Daoy (cell line): ENCODE measurements at places on chromosomes 5 and 9.

DNA sequence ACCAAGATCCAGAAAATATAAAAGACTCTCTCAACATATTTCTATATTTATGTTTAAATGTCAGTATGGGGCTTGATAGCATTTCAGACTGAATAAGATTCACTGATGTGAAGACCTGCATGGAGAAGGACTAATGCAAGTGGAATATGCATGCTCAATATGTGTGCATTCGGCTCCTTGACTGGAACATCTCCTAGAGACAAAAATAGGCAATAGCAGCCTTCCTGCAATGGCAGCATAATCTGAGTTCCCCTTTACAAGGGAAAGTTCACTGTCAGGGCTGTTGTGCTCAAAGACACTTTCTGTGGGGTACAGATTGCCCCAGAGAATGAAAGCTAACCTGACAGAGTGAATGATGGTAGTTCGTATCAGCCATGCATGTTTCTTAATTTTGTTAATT is 42.4 kb downstream of the STARD4 start:
- no peak for DNase-seq

- DNase-seq = no peak
Measured at GRCh38 chr5:74415695-74416102, 224.8 kb downstream of the ENC1 start.

DNA sequence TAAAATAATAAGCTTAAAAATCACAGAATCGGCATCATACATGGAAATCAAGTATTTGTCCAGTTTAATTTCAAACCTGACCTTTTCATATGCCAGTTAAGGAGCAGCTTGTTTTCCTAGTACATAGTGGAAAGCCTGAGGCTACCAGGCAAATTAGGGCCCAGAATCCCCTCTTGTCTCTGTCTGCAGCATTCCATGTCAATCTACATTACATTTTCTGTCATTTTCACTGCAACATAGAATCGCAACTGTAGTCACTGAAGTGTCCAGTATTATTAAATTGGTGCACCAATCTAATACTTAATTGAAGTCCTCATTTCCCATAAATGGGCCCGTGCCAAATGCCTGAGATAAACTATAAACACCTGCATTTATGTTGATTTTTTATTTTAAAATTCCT is 1352.2 kb upstream of the ACO1 start:
- no peak for DNase-seq

DNA sequence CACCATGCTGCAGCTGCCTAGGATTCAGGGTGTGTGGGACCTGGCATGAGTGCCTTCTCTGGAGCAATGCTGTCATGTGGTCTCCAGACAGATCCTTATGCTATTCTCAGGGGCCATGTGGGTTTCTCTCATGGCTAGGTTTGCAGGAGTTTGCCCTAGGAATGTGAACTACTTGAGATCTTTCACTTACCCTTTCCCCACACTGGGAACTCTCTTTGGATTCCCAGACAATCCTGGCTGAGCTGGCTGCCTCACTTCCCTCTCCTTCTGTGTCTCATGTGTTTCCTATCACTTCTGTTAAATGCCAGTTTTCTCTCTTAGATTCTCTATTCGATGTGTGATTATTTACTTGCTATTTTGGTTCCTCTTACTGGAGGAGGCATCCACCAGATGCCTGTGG is 270.2 kb upstream of the RASA1 start:
- DNase-seq = no peak

GRCh38 chr5:180153099-180153498 is 55.9 kb downstream of the RASGEF1C start:
- no peak for DNase-seq

GRCh38 chr5:153860195-153860886 is 178.4 kb downstream of the FAM114A2 start:
- DNase-seq = no peak

- no peak for DNase-seq
Measured at GRCh38 chr5:56677690-56678305, 137.6 kb upstream of the MAP3K1 start.

GRCh38 chr5:134003817-134004625 is 754 bp downstream of the VDAC1 start:
- peak; percentile 65 for DNase-seq

DNA sequence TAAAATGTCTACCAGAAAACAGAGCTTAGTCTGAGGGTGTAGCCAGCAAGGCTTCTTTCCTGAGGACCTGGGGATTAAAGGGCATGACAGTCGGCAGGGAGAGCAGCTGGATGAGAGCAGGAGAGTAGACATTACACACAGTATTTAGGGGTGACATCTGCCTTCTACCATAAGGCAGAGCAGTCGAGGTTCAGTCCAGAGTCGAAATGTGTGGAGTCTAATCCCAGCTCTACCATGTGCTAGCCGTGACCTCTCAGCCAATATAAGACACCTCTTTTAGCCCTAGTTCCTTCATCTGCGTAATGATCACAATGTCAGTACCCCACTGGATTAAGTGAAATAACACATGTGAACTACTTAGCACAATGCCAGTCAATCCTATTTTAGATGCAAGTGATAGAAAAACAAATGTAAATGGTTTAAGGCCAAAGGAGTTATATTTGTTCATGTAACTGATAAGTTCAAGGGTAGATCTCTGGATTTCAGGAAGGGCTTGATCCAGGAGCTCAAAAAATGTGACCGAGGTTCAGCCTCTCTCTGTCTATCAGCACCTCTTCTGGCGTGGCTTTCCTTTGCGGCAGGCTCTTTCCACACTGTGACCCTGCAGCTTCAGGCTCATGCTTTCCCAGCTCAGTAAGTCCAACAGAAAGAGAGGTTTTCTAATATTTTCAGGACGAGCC is 16.2 kb upstream of the CPLX2 start:
- no peak for DNase-seq

DNA sequence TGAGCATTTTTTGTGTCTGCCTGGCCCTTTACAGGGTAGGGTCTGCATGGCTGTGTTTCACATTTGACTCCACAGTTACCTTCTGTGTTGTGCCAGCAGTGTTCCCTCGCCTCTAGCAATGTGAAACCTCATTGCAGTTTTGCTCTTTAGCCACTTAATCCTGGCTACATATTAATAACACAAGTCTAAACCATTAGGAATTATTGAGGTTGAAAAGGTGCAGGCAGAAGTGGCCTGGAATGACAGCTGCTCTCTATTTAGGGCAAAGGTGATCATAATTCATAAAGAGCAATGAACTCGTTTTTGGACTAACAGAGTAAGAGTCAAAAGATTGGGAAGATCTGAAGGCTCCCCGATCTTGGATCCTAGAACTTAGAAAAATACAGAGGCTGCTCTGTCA is 176.7 kb upstream of the RAD23B start:
- DNase-seq = no peak

DNA sequence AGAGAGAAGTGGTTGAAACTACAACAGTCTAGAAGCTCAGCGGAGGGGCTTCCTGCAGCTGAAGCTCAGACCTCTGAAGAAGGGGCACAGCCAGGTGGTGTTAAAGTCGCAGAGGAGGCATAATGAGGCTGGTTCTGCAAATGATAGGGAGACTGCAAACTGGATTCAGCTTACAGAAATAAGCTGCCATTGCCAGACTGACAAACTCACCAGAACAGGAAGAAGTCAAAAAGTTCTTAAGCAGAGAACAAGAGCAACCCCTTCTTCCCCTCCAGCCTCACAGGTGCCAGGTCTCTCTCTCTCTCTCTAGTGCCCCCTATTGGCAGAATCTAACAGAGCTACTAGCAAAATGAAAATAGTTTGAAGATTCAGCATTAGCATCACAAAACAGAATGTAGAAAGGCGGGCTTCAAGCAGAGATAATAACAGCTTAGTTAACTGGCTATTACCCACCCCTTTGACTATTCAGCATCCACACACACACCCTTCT is 76.7 kb downstream of the GRAMD2B start:
- DNase-seq = peak; percentile 27

DNA sequence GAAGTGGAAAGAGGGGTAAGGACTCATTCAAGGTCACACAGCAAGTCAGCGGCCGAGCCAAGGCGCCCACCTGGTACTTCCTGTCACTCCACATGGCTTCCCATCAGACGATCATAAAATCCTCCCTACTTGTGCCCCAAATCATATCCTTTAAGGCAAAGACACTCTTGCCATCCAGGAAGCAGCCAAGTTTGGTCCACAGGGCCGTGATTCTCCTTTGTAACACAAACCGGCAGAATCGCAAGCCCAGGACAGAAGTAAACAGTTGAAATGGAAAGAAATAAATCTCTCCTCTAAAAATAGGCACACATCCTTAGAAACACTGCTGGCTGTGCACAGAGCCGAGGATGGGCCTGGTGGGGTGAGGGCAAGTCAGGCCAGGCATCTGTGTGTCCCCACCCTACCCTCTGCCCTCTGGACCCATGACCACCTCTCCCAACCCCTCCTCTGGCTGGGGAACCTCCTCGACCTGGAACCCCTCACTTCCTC is 30.5 kb downstream of the TMOD1 start:
- DNase-seq = no peak

DNA sequence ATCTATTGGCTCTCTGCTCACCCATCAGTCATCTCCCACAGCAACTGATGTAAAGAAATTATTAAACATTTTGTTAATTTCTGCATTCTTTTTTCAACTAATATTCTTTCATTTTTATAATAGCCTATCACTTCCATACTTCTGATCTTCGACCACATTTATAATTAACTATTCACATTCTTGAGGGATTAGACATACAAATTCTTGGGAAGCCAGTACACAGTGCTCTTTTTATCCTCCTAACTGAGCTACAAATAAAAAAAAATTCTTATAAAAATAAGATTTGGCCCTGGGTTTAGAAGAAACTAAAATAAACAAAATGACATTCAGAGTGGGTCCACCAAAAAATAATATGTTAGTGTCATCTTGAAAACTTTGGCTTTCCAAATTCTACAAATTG is 103.7 kb upstream of the ITGA1 start:
- DNase-seq = no peak

GRCh38 chr5:8844206-8844605 is 701.7 kb downstream of the SEMA5A start:
- DNase-seq = no peak

- DNase-seq = no peak
Measured at GRCh38 chr5:95668216-95668615, 14.6 kb downstream of the SPATA9 start.

GRCh38 chr9:118091711-118092500 is 387.7 kb downstream of the TLR4 start:
- no peak for DNase-seq

GRCh38 chr5:178331491-178331996 is 98.9 kb upstream of the PHYKPL start:
- peak; percentile 53 for DNase-seq

DNA sequence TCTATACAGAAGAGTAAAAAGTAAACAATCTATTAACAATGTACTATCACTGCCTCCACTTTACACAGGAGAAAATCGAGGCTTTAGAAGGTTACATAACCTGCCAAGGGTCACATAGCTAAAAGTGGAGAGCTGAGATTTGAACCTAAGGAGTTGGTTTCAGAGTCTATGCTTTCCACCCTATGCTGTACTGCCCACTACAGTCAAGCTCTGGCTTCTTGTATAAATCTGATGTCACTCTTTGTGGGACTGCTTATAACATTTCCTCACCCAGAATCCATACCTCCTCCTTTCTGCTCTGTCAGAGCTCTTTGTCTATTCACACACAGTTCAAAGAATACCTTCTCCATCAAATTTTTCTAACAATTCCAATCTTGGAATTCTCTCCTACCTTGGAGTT is 503.1 kb downstream of the RAB3C start:
- no peak for DNase-seq

DNA sequence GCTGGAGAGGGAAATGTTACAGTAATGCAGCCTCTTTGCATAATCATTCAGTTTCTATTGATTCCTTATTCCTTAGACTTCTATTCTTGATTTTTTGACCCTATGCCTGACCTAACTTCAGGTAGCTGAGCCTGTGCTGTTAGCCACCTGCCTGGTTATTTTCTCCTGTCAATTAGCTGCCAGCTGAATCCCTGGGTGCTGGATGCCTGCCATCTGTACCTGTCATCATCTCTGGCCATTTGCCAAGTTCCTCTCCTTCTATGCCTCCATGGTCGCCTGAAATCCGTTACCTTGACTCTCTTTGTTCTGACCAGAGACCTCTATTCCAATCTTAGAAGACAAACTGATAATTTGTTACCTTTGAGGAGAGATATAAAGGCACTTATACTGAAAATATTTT is 178.3 kb downstream of the CAVIN4 start:
- DNase-seq = no peak

DNA sequence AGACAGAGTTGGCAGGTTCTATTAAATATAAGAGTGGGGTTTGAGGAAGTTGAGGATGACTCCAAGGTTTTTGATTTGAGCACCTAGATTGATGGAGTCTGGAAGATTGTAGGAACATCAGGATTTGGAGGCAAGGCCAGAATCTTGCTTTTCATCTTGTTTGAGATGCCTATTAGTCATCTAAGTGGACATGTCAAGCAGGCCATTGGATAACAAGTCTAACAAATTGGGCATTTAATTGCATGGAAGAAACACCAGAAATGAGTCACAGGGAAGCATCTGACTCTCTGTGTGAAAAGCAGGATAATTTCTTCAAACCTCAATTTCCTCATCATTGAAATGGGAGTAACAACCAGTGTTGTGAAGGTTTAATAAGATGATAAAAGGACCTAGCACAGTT is 53.3 kb upstream of the ARL15 start:
- peak; percentile 45 for DNase-seq

GRCh38 chr9:20043461-20043860 is 254.6 kb upstream of the SLC24A2 start:
- no peak for DNase-seq

- no peak for DNase-seq
Measured at GRCh38 chr9:107982745-107983144, 493.2 kb upstream of the KLF4 start.

GRCh38 chr9:71446473-71447411 is 321.6 kb downstream of the CEMIP2 start:
- DNase-seq = peak; percentile 68

- DNase-seq = no peak
Measured at GRCh38 chr9:125284855-125285254, 23.2 kb downstream of the GAPVD1 start.

- no peak for DNase-seq
Measured at GRCh38 chr9:108117795-108118194, 628.2 kb upstream of the KLF4 start.

DNA sequence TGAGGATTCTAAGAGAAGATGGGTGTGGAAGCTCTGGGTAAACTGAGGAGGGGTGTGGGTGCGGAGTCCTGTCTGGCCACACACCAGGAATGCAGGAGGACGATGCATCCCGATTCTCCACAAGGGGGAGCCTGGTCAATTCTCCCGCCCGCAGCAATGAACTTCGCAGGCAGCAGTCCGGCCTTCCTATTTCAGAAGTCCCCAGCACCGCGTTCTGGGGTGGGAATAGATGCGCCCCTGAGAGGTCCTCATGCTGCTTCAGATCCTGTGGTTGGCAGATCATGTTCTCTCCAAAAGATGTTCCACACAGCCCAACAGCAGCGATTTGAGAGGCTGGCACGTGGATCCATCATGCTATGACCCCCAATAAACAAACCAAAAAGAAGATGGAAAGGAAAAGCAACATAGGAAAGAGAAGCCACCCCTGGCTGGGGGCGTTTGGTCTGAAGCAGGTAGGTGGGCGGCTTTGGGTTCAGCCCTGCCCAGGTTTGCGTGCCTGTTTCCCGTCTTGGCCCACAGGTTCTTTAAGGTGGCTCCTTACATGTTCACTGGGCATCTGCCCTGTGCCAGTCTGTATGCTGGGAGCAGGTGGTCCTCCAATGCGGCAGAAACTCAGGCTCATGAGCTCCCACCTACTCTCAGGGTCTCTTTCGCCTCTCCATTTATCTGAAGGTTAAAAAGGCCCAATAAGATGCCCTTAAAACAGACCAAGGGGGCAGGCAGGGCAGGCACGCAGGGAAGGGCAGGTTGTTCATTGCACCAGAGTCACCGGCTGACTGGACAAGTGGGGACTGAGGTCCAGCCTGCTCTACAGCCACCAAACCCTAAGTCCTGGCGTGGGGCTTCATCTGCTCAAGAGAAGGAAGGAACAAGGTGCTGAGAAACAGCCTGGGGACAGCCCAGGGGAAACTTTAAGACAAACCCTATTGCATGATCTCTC is 171.6 kb downstream of the PAX5 start:
- DNase-seq = peak; percentile 53
